ENCODE measurements at places on chromosomes 2 and 18.

- peak; percentile 83 for DNase-seq
Observed at GRCh38 chr2:237774811-237775553, 23.6 kb upstream of the RBM44 start.

DNA sequence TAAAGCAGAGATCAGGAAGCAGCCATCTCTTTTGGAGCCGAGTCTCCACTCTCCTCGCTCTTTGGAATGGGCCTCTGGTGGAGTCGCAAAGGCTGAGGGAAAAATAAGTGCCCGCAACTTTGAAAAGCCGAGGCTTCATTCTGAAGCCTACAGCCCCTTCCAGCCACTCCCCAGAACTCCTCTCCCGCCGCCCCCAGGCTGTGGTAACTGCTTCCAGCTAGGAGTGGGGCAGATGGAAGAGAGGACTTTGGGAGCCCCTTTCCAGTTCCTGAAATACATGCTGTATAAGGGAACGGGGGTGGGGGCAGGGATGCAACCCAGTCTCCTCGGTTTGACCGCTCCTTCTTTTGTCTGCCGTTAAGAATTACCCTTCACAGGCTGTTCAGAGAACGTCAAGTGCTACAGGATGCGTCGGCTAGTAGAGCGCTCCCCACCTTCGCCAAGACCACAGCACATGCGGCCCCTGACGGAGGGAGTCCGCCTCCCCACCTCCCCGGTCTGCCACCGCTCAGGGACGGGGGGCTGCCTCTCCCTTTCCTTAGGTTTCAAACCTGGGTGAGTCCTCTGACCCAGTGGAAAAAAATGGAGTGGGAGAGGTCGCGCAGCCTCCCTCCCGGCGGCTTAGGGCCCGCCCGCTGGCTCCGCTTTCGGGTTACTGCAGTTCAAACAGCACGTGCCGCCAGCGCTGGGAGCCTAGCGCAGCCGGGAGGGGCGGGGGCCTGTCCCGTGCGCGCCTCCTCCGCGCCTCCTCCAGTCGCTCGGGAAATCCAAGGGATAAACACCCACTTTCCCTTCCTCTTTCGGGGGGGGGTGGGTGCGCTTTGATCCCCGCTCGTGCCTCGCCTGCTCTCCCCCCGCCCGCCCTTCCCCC lies 4.9 kb downstream of the CYP26B1 start:
- DNase-seq: peak; percentile 73

DNA sequence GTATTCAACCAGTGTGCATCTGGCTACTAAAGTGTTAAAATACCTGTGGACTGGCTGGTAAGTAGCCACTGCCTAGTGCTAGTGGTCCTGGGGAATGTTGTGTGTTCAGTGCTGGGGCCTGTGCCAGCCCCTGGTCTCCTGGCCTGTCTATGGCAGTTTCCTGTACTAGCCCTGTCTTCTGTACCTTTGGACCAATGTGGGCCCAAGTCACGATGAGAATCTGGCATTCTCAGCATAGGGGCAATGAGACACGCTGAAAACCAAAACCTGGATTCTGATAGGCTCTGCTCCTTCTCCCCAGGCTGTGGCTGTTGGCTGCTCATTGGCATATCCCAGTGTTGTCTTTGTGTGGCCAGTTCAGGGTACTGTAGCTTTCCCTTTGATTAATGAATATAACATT lies 170.4 kb downstream of the PTPRM start:
- DNase-seq: no peak

DNA sequence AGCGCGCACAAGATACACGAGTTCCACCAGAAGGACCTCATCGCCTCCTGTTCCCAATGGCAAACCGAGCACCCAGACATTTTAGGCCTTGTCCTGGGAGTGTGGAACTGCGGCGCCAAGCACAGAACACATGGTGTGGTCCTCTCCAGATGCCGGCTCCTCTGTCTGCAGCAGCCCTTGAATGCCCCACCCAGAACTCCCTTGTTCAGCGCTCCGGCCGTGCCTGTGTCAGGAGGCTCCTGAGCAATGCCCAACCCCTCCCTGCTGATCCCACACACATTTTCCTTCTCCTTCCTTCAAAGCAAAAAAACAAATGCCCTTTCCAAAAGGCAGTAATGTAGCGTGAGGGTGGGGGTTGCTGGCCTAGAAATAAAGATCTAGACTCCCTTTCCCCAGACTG lies 89.8 kb downstream of the GFPT1 start:
- no peak for DNase-seq

DNA sequence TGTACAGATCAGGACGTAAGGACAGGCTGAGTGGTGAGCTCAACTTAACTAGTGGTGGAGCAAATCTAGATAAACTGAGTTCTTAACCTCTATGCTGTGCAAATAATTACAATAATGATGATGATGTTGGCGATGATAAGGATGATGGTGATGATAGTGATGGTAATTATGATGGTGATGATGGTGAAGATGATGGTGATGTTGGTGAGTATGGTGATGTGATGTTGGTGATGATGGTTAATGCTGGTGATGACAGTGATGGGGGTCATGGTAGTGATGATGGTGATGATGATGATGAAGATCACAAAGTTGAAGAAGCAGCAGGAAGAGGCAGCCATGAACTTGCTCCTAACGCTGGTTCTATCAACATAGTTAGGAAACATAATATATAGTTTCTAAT lies 38.0 kb upstream of the IMP4 start:
- DNase-seq: no peak

DNA sequence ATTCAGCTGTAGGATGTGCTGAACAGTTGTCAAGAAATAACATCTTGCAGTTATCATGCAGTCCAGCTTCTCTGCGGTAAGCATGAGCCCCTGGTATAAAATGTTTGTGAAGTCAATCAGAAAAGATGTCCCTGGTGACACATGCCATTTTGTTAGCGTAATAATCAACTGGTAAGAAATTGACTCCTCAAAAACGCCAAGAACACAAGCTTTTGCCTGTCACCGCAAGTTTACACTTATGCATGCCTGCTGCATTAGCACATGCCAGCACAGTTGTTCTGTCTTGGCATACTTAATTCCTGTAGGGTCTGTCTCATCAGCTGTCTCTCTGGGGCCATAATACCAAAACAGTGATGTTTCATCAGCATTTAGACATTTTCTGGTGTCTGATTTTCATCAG lies 524.8 kb upstream of the DSEL start:
- DNase-seq: no peak

Data from GM23338 (cell line).